ENCODE measurements at places on chromosomes 7 and 10.

DNA sequence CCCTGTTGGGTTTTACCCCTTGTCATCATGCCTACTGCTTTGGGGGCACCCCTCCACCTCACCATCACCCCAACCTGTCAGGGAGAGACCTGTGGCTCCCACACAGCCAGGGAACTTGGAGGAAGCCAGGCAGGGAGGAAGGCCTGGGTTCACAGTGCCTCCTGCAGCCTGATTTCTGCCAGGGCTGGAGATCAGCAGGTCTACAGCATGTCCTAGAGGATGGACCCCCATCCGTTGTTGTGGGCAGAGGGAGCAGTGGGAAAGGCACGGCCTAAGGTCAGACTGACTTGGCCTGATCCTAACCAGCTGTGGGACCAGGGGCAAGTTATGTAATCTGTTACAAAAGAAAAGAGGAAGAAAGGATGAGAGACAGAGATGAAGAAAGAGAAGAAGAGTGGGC, 28.2 kb downstream of the ZCCHC24 start:
- ATAC-seq, result no peak

- ATAC-seq, result peak; percentile 2
Measured at GRCh38 chr7:143393267-143394041, 12.3 kb downstream of the ZYX start.

- peak; percentile 98 for ATAC-seq
Measured at GRCh38 chr7:86913709-86914108, 145.7 kb downstream of the ELAPOR2 start.

- no peak for ATAC-seq
Measured at GRCh38 chr7:50649259-50649885, 84.2 kb upstream of the DDC start.

DNA sequence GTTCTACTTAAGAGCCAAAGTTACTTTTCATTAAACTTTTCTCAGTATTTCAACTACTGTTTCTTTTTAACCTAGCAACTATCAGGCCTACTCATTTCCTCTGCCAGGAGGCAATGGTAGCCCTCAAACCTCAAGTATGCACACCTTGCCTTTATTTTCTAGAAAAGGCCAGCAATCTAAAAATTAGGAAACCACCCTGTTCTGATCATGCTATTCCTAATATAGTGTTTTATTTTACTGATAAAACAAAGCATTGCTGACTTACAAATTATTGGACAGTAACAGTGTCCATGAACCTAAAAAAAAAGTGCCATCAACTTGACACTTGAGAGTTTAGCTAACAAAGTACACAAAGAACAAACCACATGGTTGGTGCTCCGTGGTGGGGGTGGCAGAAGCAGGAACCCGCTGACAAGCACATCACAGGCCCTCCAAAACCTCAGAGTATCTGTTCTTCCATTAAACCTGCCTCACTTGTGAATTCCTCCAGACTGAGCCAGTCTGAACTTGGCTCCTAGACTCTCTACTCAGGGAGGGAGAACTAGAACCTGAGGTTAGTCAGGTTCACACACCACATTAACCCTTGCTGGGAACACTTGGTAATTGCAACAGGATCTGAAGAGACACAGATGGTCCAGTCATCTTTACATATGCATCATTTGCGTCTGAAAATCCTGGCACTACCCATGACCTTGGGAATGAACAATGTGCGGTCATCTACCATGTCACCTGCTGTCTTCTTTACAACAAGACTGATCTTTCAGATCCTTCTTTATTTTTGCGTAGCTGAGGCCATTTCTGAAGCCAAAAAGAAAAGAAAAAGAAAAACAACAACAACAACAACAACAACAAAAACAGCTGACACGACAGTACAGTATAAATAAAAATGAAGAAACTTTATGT, 31.9 kb downstream of the PIP4K2A start:
- peak; percentile 47 for ATAC-seq

DNA sequence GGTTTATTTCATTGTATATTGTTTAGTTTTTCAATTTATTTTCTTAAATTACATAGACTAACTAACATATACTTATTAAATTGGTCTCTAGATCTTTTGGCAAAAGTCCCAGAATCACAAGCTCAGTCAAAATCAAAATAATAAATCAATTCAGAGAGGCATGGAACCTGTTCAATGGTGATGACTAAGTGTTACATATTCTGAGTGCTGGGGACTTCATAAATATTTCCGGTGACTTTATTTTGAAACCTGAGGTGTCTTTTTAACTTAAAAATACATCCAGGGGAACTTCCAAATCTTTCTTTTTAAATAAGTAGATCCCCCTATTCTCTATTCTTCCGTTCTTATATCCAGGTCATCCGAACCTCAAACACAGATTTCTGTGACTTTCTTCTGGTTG, 89.6 kb upstream of the ZNF804B start:
- no peak for ATAC-seq

DNA sequence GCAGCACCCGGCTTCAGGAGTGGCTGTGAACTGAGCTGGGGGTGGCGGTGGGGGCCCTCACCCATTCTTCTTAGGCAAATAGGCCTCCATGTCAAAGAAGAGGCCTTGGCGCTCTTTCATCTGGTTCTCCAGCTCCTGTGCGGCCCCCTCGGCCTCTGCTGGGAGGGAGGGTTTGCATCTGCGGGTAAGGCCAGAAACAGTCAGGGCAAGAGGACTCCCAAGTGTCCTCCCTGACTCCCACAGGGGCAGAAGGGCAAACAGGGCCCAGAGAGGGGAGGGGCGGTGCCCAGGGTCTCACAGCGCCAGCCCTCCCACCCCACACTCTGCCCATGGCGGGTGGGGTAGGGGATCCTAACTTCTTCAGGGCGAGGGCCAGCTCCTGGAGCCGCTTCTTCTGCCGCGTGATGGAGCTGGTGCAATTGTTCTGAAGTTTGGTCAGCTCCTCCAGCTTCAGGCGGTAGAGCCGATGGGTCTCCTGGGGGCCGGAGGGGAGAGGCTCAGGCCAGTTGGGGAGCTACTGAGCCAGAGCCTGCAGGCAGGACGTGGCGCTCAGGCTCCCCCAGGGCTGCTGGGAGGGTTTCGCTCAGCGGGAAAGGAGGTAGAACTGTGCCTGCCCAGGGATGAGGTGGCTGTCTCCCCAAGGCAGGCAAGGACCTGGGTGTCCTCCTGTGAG, 2.2 kb downstream of the TMEM120A start:
- ATAC-seq, result no peak

All from SK-N-SH treated with all-trans-retinoic acid at 6 μM for 48 hours (cell line).